ENCODE measurements at places on chromosomes 13 and 19.

DNA sequence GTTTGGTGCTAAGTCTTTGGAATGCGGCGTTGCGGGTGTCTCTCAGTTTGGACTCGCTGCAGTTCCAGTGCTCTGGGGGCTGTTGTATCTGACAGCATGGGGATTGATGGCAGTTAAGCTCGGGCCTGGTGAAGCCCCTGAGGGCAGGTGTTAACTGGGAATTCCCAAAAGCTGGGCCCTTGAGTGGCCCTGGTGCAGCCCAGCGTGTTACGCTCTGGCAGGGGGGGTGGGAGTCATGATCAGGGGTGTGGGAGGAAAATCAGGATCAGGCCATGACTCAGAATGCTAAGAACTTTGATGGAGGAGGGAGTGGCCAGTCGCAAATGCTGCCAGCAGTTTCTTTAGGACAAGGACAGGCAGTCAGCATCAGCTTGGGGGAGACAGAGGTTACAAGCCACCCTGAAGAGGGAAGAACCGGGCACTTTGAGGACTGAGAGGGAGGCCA, 19.6 kb downstream of the AP2A1 start:
- DNase-seq = no peak

DNA sequence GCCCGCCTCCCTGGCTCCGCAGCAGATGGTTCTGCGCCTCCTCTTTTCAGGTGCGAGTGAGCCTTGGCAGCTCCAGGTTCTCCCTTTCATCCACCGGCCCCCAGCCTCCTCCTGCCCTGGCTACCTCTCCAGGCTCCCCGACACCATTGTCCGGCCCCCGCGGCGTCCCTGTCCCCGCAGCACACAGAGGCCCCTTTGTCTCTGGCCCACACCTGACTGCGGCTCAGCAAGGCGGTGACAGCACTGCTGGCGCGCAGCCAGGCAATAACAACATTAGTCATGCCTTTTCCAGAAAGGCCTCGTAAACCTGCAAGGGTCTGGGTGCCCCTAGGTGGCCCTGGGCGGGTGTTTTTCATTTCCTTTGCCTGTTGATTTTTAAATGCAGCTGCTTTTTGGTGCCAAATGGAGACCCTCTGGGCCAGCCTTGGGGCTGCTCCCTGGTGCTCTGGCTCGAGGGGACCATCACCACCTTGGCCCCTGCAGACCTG, 73.2 kb upstream of the MEDAG start:
- peak; percentile 62 for DNase-seq

DNA sequence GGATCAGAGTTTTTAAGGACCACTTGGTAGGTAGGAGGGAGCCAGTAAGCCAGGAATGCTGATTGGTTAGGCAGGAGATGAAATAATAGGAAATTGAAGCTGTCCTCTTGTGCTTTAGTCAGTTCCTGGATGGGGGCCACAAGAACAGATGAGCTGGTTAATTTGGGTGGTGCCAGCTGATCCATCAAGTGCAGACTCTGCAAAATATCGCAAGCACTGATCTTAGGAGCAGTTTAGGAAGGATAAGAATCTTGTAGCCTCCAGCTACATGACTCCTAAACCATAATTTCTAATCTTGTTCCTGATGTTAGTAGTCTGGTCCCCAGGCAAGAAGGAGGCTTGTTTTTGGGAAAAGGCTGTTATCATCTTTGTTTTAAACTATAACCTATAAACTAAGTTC, 117.9 kb upstream of the GPR12 start:
- no peak for DNase-seq

DNA sequence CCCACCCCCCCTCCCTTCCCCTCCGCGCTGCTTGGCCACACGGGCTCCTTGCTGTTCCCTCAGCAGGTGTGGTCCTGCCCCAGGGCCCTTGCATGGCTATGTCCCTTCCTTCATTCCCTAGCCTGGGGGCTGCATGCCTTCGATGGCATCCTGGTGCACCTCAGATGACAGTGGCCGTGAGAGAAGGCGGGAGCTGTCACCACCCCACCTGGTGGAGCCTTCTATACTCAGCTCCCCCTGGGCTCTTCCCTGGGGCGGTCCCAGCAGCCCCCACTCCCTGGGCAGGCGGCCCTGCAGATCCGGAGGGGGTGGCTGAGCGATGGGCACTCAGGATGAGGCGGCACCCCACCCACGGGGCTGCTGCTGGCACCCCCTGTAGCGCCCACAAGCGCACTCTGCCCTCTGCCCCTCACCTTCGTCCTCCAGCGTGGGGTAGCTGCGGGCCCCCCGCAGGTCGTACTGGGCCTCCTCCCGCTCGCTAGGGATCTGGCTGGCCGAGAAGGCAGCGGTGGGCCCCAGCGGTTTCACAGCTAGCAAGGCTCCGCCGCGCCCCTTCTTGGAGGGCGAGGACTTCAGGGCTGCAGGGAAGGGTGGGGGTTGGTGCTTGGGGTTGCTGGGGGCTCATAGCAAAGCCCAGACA, 17.2 kb upstream of the CACTIN start:
- DNase-seq = no peak

DNA sequence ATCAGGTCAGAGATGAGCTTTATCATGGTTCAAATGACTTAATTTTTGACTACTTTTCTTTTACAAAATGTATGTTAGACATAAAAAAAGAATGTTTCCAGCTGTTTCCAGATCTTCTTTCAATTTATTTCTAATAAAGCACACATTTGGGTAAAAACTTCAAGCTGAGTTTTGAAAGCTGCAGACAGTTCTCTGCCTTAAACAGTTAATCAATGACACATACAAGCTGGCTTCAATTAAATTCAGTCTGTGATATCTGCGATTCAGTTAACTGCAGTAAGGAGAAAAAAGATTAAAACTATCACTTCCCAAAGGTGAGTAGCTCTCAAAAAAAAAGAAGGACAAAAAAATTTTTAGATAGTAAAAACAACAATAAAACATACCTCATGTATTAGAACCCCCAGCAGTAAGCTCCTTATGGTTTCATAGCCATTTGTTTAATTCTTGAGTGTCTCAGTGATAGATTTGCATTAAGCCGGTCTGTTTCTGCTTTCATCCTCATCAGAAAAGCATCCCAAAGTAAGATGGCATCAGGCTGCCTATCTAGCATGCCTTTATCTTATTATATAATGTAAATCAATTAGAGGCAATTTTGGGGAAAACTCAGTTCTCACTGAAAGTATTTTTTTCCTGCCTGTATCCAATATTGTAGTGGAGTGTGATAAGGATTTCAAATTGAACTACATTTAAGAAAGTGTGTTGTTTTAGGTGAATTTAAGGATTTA, 81.8 kb upstream of the STARD13 start:
- no peak for DNase-seq

All from heart left ventricle (tissue), 16 donors.